Left ventricle myocardium inferior (tissue), 1 donor: ENCODE measurements at places on chromosomes 4 and X. TPM values are rescaled to one million over a fixed set of nuclear protein-coding genes. Genes with fewer than 3 reads are reported as not detected.
A peak's percentile ranks its signal among the peaks of the same experiment; 100 is the strongest.

The PLAC8 gene
- 1.5 TPM for total RNA-seq

The ALB gene
- total RNA-seq = not detected

The CDK16 gene
- total RNA-seq = 120 TPM

The MUC7 gene
- not detected for total RNA-seq

DNA sequence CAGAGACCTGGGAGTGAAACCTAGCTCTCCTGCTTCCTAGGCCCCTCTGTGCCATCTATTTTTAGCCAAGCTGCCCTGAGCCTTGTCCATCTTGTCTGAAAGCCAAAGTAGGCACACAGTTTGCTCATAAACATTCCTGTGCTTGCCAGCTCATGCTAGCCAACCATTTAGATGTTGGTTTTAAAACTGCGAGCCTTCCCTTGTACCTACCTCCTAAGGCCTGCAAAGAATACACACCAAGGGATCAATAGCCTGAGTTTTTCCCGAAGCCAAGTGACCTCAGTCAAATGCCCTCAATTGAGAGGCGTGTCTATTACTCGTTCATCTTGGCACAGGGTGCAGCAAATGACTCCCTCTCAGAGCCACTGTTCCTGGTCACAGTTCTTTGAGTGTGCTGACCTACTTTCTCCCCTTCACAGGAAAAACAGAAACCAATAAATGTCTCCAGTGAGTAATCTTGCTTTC, 48.5 kb downstream of the ZCCHC12 start:
- no peaks in the 10 kb centered on the region for H3K27me3 ChIP-seq
- H3K36me3 ChIP-seq = no peaks in the 10 kb centered on the region
- H3K27ac ChIP-seq = peak overlapping the region; percentile 79
- DNase-seq = no peak

GRCh38 chr4:145822581-145822980, 116.0 kb downstream of the ZNF827 start:
- no peak for DNase-seq
- H3K27ac ChIP-seq = no peak overlapping the region
- H3K4me3 ChIP-seq = no peak overlapping the region

DNA sequence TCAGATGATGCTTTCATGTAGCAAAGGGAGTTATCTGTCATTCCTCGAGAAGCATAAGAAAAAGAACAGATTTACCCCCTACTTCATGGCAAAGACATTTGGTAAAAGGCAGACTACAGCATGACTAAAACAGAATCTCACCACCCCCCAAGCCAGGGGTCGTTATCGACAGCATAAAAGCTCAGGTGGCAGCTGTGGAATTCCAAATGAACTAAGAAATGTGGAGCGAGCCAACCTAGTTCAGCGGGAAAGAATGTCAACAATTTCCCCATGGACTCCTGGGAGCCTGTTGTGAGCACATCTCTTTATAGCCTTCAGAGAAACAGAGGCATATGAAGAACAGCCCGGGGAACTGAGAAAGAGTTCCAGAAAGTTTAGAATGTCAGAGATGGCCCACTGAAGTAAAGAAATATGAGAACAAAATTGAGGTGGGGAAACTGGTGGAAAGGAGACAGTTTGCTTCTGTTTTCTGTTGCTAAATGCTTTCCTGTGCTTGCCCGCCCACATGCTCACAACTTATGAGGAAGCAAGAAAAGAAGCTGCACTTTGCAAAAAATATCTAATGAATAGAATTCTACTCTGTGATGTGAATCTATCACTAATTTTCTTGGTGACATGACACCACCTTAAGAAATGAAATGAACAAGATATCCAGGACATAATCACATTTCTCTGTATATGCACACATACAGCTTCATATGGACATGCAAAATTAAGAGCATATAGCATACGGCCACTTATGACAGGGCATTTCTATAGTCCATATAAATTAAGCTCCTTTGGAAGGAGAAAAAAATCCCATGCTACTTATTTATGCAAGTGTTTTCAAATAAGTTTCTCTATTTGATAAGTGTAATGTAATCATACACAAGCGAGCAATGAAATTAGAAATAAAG, 135.3 kb upstream of the MID1 start:
- H3K4me1 ChIP-seq = peaks cover 14% of the 10 kb centered on the region
- H3K4me3 ChIP-seq = no peak overlapping the region
- H3K27me3 ChIP-seq = no peaks in the 10 kb centered on the region

The AP1S2 gene
- 143 TPM for total RNA-seq

DNA sequence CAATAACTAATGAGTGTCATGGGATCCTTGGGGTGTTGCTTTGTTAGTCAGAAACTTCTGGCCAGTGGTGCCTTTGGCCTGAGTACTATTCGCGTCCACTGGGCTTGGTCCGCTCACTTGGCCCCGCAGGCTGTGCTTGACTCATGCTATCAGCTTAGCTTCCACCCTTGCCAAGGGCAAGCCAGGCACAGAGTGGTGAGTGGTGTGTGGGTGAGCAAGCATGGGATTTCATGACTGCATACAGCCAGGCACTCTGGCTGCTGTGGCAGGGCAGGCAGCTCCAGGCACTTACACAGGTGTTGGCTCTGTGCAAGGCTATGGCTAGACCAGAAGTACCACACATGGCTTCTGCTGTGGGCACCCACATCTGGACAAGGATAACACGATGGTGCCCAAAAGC, 1026.3 kb downstream of the PCDH19 start:
- H3K4me3 ChIP-seq = no peak overlapping the region
- H3K36me3 ChIP-seq = no peaks in the 10 kb centered on the region
- DNase-seq = no peak
- no peak overlapping the region for H3K27ac ChIP-seq

- DNase-seq = no peak
- no peaks in the 10 kb centered on the region for H3K27me3 ChIP-seq
- no peak overlapping the region for H3K27ac ChIP-seq
- H3K4me3 ChIP-seq = no peak overlapping the region
- no peaks in the 10 kb centered on the region for H3K36me3 ChIP-seq
- H3K4me1 ChIP-seq = no peaks in the 10 kb centered on the region
Measured at GRCh38 chr4:82097504-82097903, 276.3 kb downstream of the HNRNPD start.

GRCh38 chrX:152904151-152905080, 6.5 kb downstream of the ZNF185 start:
- H3K4me1 ChIP-seq = peaks cover 9% of the 10 kb centered on the region
- no peak overlapping the region for H3K27ac ChIP-seq
- no peaks in the 10 kb centered on the region for H3K27me3 ChIP-seq
- no peaks in the 10 kb centered on the region for H3K36me3 ChIP-seq

- peaks cover 54% of the 10 kb centered on the region for H3K4me1 ChIP-seq
- peak overlapping the region; percentile 93 for H3K27ac ChIP-seq
- no peak for DNase-seq
- H3K27me3 ChIP-seq = no peaks in the 10 kb centered on the region
- peaks cover 16% of the 10 kb centered on the region for H3K36me3 ChIP-seq
Measured at GRCh38 chrX:153728095-153728494, 3.4 kb downstream of the ABCD1 start.

- H3K4me1 ChIP-seq = peaks cover 4% of the 10 kb centered on the region
- DNase-seq = no peak
Measured at GRCh38 chrX:2595258-2595657, 94.5 kb upstream of the DHRSX start.

The DDX60 gene
- total RNA-seq = 5.3 TPM

DNA sequence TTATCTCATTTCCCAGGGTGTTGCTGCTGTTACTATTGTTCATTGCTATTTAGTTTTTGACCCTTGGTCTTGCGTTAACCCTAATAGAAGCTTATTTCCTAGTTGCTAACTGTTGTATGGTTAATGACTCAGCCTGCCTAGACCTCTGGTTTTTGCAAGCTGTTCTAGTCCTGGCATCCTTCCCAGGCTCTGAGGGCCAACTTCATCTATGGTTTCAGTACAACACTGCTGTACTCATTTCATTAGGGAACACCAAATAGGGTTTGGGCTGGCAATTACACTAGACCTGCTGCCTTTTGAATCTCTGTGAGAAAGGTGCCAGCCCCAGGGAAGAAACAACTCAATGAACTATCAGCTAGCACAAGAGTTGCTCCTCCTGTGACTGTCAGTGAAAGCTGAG, 59.6 kb downstream of the DCX start:
- no peak overlapping the region for H3K27ac ChIP-seq
- H3K4me3 ChIP-seq = no peak overlapping the region
- H3K27me3 ChIP-seq = no peaks in the 10 kb centered on the region
- no peaks in the 10 kb centered on the region for H3K36me3 ChIP-seq
- no peaks in the 10 kb centered on the region for H3K4me1 ChIP-seq

DNA sequence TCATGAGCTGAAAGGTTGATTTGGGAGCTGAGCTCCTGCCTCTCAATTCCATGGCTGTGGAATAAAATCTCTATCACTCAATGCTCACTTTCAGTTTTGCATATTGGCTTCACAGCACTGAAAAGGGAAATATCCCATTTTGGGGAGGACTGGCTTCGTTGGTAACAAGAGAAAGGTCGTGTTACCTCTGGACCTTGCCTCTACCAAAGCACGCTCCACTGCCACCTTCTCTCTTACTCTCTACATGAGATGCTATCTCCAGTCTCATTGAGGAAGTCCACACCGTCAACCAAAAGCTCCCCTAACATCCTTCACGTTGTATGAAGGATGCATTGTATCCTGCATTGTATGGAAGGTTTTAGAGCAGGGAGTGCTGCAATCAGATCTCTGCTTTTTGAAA, 195.0 kb upstream of the LDB2 start:
- H3K36me3 ChIP-seq = no peaks in the 10 kb centered on the region
- H3K4me3 ChIP-seq = no peak overlapping the region
- peaks cover 22% of the 10 kb centered on the region for H3K4me1 ChIP-seq
- peaks cover 11% of the 10 kb centered on the region for H3K27me3 ChIP-seq
- H3K27ac ChIP-seq = no peak overlapping the region

DNA sequence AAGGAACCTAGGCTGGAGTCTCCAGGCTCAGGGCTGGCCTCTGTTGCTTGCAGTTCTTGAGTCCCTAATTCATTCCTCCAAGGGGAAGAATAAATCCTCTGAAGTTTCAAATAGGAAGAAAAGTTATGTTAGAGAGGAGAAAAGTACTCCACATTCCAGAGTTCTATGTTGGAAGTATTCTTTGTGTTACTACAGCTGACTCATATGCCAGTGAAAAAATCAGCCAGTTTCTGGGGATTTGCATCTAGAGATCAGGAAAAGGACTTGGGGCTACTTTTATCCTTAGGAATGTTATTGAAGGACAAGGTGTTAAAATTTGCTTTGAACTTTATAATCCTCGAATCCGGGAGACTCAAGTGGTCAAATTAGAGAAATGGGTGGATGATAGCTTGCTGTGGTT, 11.7 kb upstream of the NUDT9 start:
- H3K27ac ChIP-seq = no peak overlapping the region
- H3K36me3 ChIP-seq = no peaks in the 10 kb centered on the region
- DNase-seq = no peak
- peaks cover 6% of the 10 kb centered on the region for H3K27me3 ChIP-seq
- H3K4me1 ChIP-seq = peaks cover 3% of the 10 kb centered on the region
- no peak overlapping the region for H3K4me3 ChIP-seq

GRCh38 chr4:143700416-143701352, at the start of gene FREM3:
Gene FREM3, minus strand, starts transcription at chr4:143700675. Its CDS starts 0 bp downstream, at chr4:143700675.
- no peak within 1 kb of the TSS for H3K27ac ChIP-seq
- peaks cover 46% of the 10 kb centered on the region for H3K27me3 ChIP-seq
- no peaks in the 10 kb centered on the region for H3K36me3 ChIP-seq
- H3K4me3 ChIP-seq = peak within 1 kb of the TSS; percentile 66

The PRSS12 gene
- not detected for total RNA-seq

The ARR3 gene
- total RNA-seq = not detected

- no peaks in the 10 kb centered on the region for H3K4me1 ChIP-seq
- no peak for DNase-seq
- no peak overlapping the region for H3K4me3 ChIP-seq
- peaks cover 11% of the 10 kb centered on the region for H3K27me3 ChIP-seq
Measured at GRCh38 chr4:55658657-55659056, 22.6 kb upstream of the NMU start.

DNA sequence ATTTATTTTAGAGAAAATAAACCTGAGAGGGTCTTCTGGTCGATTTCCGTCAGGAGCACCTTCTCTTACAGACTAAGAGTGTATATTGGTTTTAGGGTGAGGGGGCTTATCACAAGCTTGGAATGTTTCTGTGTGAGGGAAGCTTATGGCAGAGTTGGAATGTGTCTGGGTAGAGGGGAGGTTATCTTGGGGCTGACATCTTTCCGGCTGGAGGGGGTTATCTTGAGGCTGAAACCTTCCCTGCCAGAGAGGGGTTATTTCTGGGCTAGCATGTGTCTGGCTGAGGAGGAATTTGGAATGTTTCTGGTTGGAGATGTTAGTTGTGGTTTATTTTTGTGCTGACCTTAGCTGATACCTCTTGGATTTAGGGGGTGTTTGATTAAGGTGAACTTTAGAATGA, 1312.1 kb downstream of the ADGRL3 start:
- H3K4me3 ChIP-seq = no peak overlapping the region
- no peak overlapping the region for H3K27ac ChIP-seq
- H3K36me3 ChIP-seq = no peaks in the 10 kb centered on the region
- H3K4me1 ChIP-seq = no peaks in the 10 kb centered on the region

DNA sequence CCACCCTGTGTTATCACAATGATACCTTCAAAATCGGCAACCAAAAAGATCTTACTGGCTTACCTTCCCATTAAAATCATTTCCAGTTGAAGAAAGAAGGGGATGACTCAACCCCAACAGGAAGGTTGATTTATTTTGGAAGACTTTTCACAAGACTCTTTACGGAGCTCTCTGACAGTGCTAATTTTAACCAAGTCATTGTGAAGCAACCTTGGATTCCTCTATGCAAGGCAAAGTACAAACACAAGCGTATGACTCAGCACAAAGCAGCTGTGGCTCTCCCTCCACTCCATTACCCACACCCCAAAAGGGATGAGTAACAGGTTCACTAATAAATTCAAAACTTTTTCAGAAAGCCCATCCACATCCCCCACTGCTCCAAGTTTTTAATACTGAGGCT, 213.8 kb upstream of the FGF13 start:
- no peak for DNase-seq
- H3K36me3 ChIP-seq = no peaks in the 10 kb centered on the region
- no peaks in the 10 kb centered on the region for H3K27me3 ChIP-seq

- H3K27ac ChIP-seq = no peak overlapping the region
- no peak for DNase-seq
- H3K4me3 ChIP-seq = no peak overlapping the region
- no peaks in the 10 kb centered on the region for H3K4me1 ChIP-seq
- H3K27me3 ChIP-seq = no peaks in the 10 kb centered on the region
- no peaks in the 10 kb centered on the region for H3K36me3 ChIP-seq
Measured at GRCh38 chrX:136546371-136546781, 14.4 kb downstream of the VGLL1 start.

The SPANXC gene
- not detected for total RNA-seq

DNA sequence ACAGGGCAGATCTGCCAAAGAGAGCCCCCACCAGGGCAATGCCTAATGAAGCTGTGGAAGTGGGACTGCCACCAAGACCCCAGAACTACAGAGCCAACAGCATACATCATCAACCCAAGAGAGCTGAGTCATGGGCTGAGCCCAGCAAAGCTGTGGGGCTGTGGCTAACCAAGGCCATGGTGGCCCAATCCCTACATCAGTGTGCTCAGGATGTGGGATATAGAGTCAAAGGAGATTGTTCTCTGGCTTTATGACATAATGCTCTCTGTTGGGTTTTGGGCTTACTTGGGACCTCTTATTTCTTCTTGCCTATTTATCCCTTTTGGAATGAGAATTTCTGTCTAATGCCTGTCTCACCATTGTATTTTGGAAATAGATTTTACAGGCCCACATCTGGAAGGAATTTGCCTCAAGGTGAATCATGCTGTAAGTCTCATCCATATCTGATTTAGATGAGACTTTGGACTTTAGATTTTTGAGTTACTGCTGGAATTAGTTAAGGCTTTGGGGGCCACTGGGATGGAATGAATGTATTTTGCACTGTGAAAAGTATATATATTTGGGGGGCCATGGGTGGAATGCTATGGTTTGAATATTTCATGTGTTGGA, 5.4 kb upstream of the PRDM5 start:
- DNase-seq = no peak
- no peaks in the 10 kb centered on the region for H3K36me3 ChIP-seq
- H3K4me3 ChIP-seq = no peak overlapping the region
- no peak overlapping the region for H3K27ac ChIP-seq
- peaks cover 6% of the 10 kb centered on the region for H3K4me1 ChIP-seq

The AFF2 gene
- 0.27 TPM for total RNA-seq

The LAGE3 gene
- total RNA-seq = 18.0 TPM
